ENCODE measurements at places on chromosomes 1 and 21. TPM values are rescaled to one million over a fixed set of nuclear protein-coding genes. Genes with fewer than 3 reads are reported as not detected.

- no peak overlapping the region for H3K27ac ChIP-seq
- H3K36me3 ChIP-seq, result no peaks in the 10 kb centered on the region
- H3K4me3 ChIP-seq, result no peak overlapping the region
Measured at GRCh38 chr1:21537511-21537931, 28.3 kb downstream of the ALPL start.

DNA sequence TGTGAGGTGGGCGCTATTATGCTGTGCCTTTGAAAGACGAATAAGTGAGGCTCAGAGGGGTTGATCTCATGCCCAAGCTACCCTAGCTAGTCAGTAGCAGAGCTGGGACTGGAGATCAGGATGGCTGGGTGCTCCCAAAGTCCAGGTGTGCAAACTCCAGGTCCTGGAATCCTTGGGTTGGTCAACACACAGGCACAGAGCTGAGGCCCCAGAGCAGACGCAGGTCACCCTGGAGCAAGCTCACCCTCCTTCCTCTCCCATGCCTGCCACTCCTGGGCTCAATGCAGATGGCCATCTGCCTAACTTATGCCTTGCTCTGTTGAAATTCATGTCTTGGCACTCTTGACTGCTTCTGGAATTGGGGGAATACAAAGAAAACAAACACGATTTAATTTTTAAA lies 587.2 kb downstream of the PTPRU start:
- peak; percentile 1 for DNase-seq
- H3K27me3 ChIP-seq, result peaks cover 5% of the 10 kb centered on the region
- H3K4me3 ChIP-seq, result no peak overlapping the region
- no peak overlapping the region for H3K27ac ChIP-seq
- no peaks in the 10 kb centered on the region for H3K4me1 ChIP-seq

- no peak overlapping the region for H3K4me3 ChIP-seq
- H3K27me3 ChIP-seq, result no peaks in the 10 kb centered on the region
- no peak for DNase-seq
- H3K27ac ChIP-seq, result no peak overlapping the region
Measured at GRCh38 chr1:84223751-84224432, 77.6 kb upstream of the SAMD13 start.

The TEDDM1 gene
- not detected for total RNA-seq

The KRTAP11-1 gene
- total RNA-seq, result not detected

The STXBP3 gene
- total RNA-seq, result 44.3 TPM

DNA sequence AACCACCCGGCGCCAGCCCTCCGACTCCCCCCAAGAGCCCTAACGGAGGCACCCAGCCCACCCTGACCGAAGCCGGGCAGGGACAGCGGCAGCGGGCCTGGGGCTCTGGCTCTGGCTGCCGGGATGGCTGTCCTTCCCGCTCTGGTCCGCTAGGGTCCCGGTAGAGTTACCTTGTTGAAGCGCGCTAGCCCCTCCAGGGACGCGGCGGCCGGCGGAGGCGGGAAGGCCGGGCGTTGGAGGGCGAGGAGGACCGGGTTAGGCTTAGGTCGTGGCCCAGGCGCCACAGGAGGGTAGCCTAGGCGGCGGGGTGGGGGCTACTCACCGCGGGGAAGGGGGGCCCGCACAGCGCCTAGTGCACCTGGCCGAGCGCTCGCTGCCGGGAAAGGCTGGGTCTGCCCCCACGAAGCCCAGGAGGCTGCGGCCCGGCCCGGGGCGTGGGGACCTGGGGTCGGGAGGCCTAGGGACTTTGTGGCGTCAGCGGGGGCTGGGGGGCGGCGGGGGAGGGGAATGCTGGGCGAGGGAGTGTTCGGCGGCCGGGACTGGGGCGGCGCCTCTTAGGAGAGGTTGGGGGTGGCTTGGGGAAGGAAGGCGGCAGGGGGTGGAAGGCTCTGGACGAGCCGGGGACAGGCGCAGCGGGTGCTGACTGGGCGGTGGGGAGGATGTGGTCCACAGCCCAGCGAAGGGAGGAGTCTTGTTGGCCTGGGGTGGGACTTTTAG lies at the start of gene TRIM17:
TSS of gene TRIM17 (minus strand) at position 645 of the 717 bp plus-strand sequence. CDS start 1,789 bp downstream, outside the sequence.
- H3K4me1 ChIP-seq, result peaks cover 31% of the 10 kb centered on the region
- peaks cover 2% of the 10 kb centered on the region for H3K36me3 ChIP-seq
- DNase-seq, result peak; percentile 61
- H3K4me3 ChIP-seq, result peak within 1 kb of the TSS; percentile 78
- peaks cover 23% of the 10 kb centered on the region for H3K27me3 ChIP-seq

- H3K27me3 ChIP-seq, result no peaks in the 10 kb centered on the region
- peak overlapping the region; percentile 9 for H3K27ac ChIP-seq
- DNase-seq, result no peak
- H3K4me1 ChIP-seq, result peaks cover 40% of the 10 kb centered on the region
Measured at GRCh38 chr21:42160765-42161164, 58.2 kb upstream of the ABCG1 start.

DNA sequence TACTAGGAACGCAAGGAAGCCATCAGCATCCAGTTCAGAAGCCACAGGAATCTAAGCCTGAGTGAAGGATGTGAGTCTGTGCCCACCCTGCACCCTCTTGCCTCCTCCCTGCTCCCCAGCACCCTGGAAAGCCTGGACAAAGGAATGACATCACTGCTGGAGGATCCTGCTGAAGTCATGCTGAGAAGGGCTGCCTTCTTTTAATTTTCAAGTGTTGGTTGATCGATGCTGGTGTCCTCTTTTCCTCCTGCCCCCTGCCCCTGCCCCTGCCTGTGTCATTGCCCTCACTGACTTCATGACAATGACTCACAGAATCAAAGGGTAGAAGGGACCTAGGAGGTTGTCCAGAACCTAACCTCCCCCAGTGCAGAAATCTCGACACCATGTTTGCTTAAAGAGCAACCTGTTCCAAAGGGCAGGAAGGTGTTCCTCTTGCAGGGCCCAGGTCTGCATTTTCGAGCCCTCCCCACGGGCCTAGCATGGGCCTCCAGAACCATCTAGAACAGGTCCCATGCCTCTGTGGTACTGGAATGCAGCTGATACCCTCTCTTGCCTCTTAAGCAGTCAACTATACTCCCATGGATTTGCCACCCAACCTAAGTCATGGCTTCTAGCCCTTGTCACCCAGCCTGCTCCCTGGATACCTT lies 9.6 kb downstream of the DHRS3 start:
- no peak for DNase-seq
- H3K4me3 ChIP-seq, result no peak overlapping the region
- no peak overlapping the region for H3K27ac ChIP-seq
- H3K27me3 ChIP-seq, result no peaks in the 10 kb centered on the region

GRCh38 chr1:17370618-17371017 lies 1.4 kb upstream of the PADI6 start:
- no peaks in the 10 kb centered on the region for H3K4me1 ChIP-seq
- no peak for DNase-seq
- no peak overlapping the region for H3K4me3 ChIP-seq

The AGMAT gene
- 10.4 TPM for total RNA-seq

GRCh38 chr1:186829686-186830587 lies 1.2 kb downstream of the PLA2G4A start:
- H3K36me3 ChIP-seq, result no peaks in the 10 kb centered on the region
- H3K4me1 ChIP-seq, result peaks cover 11% of the 10 kb centered on the region

DNA sequence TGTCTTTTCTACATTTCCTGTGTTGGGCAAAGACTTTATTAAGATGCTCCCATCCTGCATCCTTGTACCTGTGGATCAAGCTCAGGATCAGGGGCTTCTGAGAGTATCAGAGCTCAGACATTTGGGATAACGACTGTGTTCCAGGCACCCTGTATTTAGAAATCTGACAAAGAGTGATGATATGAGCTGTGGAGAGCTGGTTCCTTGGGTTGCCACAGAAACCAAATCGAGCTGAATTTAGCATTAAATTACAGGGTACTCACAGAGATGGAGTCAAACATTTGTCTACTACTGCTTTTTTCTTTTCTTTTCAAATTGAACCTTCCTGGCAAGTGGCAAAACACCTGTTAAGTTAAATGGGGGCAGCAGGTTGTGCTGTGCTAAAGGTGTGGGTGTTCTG lies 110.6 kb downstream of the XCL2 start:
- H3K27ac ChIP-seq, result no peak overlapping the region
- no peaks in the 10 kb centered on the region for H3K36me3 ChIP-seq
- no peak overlapping the region for H3K4me3 ChIP-seq
- DNase-seq, result no peak

- H3K36me3 ChIP-seq, result peaks cover 4% of the 10 kb centered on the region
- H3K4me1 ChIP-seq, result no peaks in the 10 kb centered on the region
- no peak overlapping the region for H3K27ac ChIP-seq
- H3K27me3 ChIP-seq, result no peaks in the 10 kb centered on the region
- no peak for DNase-seq
Measured at GRCh38 chr1:41510531-41511238, 26.2 kb upstream of the EDN2 start.

- H3K27ac ChIP-seq, result no peak overlapping the region
- H3K4me1 ChIP-seq, result peaks cover 65% of the 10 kb centered on the region
- no peak overlapping the region for H3K4me3 ChIP-seq
- peaks cover 5% of the 10 kb centered on the region for H3K27me3 ChIP-seq
- H3K36me3 ChIP-seq, result no peaks in the 10 kb centered on the region
Measured at GRCh38 chr1:228828151-228828550, 92.9 kb downstream of the RHOU start.

The UBXN10 gene
- 0.29 TPM for total RNA-seq

GRCh38 chr1:217393896-217394295 lies 237.0 kb downstream of the GPATCH2 start:
- no peaks in the 10 kb centered on the region for H3K27me3 ChIP-seq
- H3K36me3 ChIP-seq, result no peaks in the 10 kb centered on the region
- H3K27ac ChIP-seq, result no peak overlapping the region
- H3K4me3 ChIP-seq, result no peak overlapping the region
- no peaks in the 10 kb centered on the region for H3K4me1 ChIP-seq

The DNAJC28 gene
- 0.40 TPM for total RNA-seq

The HCN3 gene
- 5.1 TPM for total RNA-seq

- H3K4me1 ChIP-seq, result no peaks in the 10 kb centered on the region
- no peaks in the 10 kb centered on the region for H3K36me3 ChIP-seq
Measured at GRCh38 chr1:50827546-50827945, 132.5 kb downstream of the FAF1 start.

DNA sequence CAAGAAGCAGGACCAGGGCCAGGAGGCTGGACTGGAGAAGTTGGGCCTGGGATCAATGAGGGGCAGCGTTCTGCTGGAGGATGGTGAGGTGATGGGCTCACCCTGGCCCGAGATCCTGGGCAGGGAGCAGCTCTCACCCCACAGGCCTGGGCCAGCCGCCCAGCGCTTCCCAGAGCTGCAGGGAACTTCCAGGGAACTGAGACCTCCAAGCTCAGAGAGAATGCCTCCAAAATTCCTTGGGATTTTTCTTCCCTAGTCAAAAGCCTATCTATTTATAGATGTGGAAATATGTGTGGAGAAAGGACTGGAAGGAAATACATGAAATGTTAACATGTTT lies 121.2 kb downstream of the SPSB1 start:
- H3K27ac ChIP-seq, result no peak overlapping the region
- no peak overlapping the region for H3K4me3 ChIP-seq
- H3K36me3 ChIP-seq, result peaks cover 4% of the 10 kb centered on the region

GRCh38 chr1:8911416-8912309 lies 33.2 kb upstream of the ENO1 start:
- peaks cover 59% of the 10 kb centered on the region for H3K4me1 ChIP-seq
- no peaks in the 10 kb centered on the region for H3K27me3 ChIP-seq
- peak overlapping the region; percentile 67 for H3K27ac ChIP-seq
- H3K4me3 ChIP-seq, result no peak overlapping the region
- no peak for DNase-seq

The NUP210L gene
- total RNA-seq, result 0.13 TPM

The IGFN1 gene
- not detected for total RNA-seq

DNA sequence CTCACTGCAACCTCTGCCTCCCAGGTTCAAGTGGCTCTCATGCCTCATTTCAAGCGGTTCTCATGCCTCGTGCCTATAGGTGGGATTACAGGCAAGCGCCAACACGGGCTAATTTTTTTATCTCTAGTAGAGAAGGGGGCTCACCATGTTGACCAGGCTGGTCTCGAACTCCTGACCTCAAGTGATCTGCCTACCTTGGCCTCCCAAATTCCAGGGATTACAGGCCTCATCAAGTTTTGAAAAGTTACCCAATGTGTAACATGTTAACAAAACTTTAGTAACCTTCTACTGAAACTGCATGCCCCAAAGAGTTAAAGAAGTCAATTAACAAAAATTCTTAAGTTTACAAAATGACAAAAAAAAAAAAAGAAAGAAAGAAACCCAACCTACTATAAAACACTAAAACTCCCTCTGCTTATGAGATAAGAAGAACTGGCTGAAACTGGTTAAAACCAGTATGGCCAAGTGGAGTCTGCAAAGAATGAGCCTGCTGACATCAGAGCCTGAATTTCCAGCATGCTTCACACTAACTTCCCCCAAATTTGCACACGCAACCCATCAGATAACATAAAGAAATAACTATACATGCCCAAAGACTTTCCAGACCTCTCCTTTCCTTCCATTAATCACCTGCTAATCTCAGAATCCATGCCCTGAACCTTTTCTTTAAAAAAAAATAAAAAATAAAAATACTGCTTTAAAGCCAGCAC lies 25.5 kb upstream of the PSMG1 start:
- no peaks in the 10 kb centered on the region for H3K4me1 ChIP-seq
- H3K36me3 ChIP-seq, result peaks cover 50% of the 10 kb centered on the region
- H3K4me3 ChIP-seq, result no peak overlapping the region
- DNase-seq, result no peak
- no peak overlapping the region for H3K27ac ChIP-seq

GRCh38 chr1:232428786-232429530 lies 201.0 kb downstream of the SIPA1L2 start:
- H3K4me3 ChIP-seq, result no peak overlapping the region
- no peaks in the 10 kb centered on the region for H3K36me3 ChIP-seq
- DNase-seq, result no peak
- no peaks in the 10 kb centered on the region for H3K4me1 ChIP-seq
- H3K27me3 ChIP-seq, result peaks cover 3% of the 10 kb centered on the region

The RAB3B gene
- total RNA-seq, result 0.08 TPM

DNA sequence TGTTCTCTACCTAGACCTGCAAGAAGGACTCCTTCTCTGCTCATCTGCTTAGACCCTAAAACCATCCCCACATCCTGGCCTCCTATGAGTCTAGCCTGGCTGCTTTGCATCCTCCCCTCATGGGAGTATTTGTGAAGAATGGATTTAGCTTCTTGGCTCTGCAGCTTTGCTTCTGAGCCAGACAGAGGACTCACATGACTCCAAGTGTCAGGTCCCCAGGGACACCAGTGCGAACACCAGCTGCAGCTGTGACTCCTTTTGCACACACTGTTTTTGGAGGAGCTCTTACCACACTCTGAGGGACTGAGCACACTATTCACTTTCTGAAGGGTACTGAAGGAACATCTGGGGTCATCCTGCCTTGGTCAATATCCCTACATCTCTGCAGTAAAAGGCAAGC lies 131.8 kb upstream of the SGIP1 start:
- H3K27me3 ChIP-seq, result no peaks in the 10 kb centered on the region
- peaks cover 18% of the 10 kb centered on the region for H3K4me1 ChIP-seq
- no peak overlapping the region for H3K27ac ChIP-seq
- DNase-seq, result no peak
- H3K36me3 ChIP-seq, result no peaks in the 10 kb centered on the region

The ANKRD34A gene
- total RNA-seq, result 2.4 TPM

The KCNJ9 gene
- not detected for total RNA-seq

- H3K4me3 ChIP-seq, result no peak within 1 kb of the TSS
- H3K27ac ChIP-seq, result peak within 1 kb of the TSS; percentile 11
- H3K27me3 ChIP-seq, result no peaks in the 10 kb centered on the region
- DNase-seq, result peak; percentile 61
- peaks cover 22% of the 10 kb centered on the region for H3K36me3 ChIP-seq
Measured at GRCh38 chr1:161367684-161368400, at the start of gene CFAP126. TSS of gene CFAP126 (minus strand) at chr1:161367876. CDS start at chr1:161367868, 8 bp downstream.

- no peaks in the 10 kb centered on the region for H3K36me3 ChIP-seq
- no peak overlapping the region for H3K27ac ChIP-seq
- H3K4me3 ChIP-seq, result no peak overlapping the region
- no peaks in the 10 kb centered on the region for H3K4me1 ChIP-seq
- no peaks in the 10 kb centered on the region for H3K27me3 ChIP-seq
Measured at GRCh38 chr1:95561346-95561745, 327.3 kb downstream of the RWDD3 start.
